Activated T-helper 17 cell treated with anti-CD3 and anti-CD28 coated beads, Interleukin-2, amount 50 U/mL, for 72 hours (primary cell): ENCODE measurements at places on chromosomes 3 and 15. TPM values are rescaled to one million over a fixed set of nuclear protein-coding genes. Genes with fewer than 3 reads are reported as not detected.

SKOR1 gene
- total RNA-seq = 0.13 TPM

BNC1 gene
- not detected for total RNA-seq

BFSP2 gene
- total RNA-seq = 1.0 TPM

ST3GAL6 gene
- not detected for total RNA-seq

PTX3 gene
- total RNA-seq = 0.19 TPM

LRRFIP2 gene
- total RNA-seq = 41.3 TPM

CCDC80 gene
- total RNA-seq = not detected

GRCh38 chr3:124881976-124882697, 5.0 kb downstream of the ITGB5 start:
- no peak for ATAC-seq

GRCh38 chr3:38120693-38121450, 16.1 kb downstream of the ACAA1 start:
- ATAC-seq = no peak

GRCh38 chr3:191170097-191170496, 28.9 kb upstream of the OSTN start:
- no peak for ATAC-seq

DNA sequence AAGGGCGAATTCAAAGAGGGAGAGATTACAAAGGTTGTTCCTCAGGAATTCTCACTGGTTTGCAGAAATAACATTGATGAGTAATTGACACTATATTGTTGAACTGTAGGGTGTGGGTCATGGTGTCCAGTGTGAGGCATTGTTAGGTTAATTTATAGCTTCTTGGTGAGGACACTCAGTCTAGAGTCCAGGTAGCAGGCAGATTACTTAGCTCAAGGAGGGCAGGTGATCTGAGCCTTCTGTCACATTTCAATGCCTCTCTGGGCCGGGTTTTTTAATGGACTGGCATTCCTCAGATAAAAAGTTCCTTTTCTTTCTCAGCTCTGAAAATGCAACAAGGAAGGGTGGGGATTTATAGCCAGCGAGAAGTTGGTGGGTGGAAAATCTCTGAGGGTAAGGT, 194.2 kb upstream of the PROK2 start:
- ATAC-seq = no peak

- no peak for ATAC-seq
These were observed 30.9 kb downstream of the FRMD4B start for GRCh38 chr3:69354948-69355347.

DNA sequence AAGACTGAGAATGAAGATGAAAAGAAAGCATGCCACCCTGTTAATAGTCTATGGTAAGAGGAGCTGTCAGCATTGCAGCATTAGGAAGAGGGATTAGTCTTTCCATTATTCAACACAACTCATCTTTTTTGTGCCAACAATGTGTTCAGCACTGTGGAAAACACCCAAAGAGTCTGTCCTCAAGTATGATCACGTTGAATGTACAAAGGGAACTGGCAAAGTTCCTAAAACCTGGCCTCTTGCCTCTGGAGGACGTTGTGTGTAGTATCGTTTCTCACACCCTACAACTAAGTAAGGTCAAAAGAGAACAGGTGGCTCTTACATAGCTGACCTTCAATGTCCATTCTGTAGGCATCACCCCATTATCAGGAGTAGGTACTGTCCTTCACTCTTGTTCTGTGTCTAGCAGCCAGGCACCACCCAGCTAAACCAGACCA, 147.9 kb upstream of the THBS1 start:
- ATAC-seq = no peak

GRCh38 chr3:64595253-64595694, 92.5 kb downstream of the ADAMTS9 start:
- ATAC-seq = no peak

DNA sequence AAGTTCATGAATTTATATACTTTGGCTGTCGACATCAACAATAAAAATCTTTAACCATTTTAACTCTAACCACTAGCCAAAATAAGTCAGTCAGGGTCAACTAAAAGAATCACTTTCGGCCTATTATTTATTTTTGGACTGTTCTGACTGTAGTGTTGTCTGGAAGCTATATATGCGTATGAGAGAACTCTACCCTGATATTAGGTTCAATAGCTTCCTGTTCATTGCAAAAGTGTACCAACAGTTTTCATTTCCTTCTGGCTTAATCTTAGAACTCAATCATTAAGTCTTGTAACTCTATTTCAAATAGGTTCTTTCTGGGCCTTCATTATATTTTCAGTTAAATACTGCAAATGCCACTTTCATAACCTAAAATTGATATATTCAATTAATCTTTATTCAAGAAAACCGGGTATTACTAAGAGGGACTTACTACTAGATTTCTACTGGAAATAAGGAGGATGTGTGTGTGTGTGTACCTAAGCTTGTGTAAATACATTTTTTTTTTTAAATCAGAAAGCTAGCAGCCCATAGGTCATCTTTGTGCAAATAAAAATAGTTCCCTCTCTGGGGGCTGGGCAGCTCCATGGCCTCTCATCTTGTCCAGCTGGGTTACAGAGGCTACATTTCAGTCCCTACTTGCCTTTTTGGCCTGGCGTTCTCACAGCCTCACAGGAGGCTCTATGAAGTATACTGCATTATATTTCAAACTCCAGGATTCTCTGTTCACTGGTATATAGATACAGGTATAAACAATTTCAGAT, 5.8 kb downstream of the SERPINI2 start:
- no peak for ATAC-seq

DNA sequence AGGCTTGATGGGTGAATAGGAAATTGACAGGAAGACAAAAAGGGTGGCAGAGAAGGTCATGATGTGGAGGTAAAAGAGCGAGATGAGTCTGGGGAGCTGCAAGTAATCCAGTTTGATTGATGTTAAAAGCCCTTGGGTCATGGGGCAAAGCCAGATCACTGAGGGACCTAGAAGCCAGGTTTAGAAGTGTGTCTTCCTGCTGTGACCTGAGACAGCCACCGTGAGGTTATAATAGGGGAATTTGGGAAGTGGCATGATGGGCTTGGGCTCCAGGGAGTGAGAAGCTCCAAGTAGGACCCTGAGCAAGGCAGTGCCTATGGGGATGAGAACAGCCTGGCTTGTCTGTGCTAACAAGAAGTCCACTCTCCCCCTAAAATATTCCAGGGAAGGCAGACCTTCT, 298.5 kb downstream of the RPLP1 start:
- no peak for ATAC-seq

GRCh38 chr3:100865442-100865841, 127.8 kb downstream of the ABI3BP start:
- no peak for ATAC-seq

- no peak for ATAC-seq
These were observed 287.6 kb upstream of the STT3B start for GRCh38 chr3:31244929-31245817.
